M059J (cell line): ENCODE measurements at places on chromosomes 7 and 10. TPM values are rescaled to one million over a fixed set of nuclear protein-coding genes. Genes with fewer than 3 reads are reported as not detected.

- no peak for DNase-seq
These were observed 87.5 kb upstream of the GJD4 start for GRCh38 chr10:35517431-35518181.

DNA sequence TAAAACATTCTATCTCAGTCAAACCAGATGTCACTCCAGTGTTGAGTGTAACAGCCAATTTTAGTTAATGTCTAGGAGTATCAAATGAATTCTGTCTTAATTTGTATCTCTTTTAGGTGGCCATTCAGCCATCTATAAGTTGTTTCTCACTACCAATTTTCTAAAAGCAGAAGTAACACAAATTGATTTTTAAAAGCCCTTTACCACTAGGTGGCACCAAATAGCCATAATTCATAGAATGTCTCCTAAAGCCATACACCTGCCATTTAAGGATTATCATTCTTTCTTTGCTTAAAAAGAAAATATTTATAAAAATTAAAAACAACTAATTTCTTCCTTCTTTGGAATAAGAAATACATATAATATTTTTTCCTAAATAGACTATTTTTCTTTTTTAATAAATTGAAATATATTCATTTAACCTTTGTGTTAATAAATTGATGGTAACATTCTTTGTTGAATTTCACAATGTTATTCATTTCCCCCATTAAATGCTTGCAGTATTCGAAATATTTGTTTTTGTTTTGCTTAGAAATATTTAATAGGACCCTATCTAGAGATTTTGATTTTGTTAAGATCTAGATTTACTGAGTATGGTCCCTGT, 107.8 kb upstream of the PPP1R3A start:
- DNase-seq = peak; percentile 67

DNA sequence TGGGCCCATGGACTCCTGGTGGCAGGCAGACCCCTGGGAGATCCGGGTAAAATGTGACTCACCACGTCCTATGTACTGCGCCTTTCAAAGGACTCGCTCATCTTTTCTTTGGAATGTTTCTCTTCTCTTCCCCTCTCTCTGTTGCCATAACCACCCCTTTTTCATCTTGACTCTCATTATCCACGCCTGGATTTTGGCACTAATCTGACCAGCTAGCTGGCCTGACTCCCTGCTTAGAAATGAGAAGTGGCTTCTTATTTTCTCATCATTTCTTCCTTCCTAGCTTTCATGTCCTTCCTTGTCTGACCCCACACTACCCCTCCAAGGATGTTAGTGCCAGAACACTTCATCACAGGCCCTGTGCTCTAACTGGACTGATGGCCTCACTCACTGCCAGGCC, 98.0 kb upstream of the FAM171A1 start:
- DNase-seq = no peak

DNA sequence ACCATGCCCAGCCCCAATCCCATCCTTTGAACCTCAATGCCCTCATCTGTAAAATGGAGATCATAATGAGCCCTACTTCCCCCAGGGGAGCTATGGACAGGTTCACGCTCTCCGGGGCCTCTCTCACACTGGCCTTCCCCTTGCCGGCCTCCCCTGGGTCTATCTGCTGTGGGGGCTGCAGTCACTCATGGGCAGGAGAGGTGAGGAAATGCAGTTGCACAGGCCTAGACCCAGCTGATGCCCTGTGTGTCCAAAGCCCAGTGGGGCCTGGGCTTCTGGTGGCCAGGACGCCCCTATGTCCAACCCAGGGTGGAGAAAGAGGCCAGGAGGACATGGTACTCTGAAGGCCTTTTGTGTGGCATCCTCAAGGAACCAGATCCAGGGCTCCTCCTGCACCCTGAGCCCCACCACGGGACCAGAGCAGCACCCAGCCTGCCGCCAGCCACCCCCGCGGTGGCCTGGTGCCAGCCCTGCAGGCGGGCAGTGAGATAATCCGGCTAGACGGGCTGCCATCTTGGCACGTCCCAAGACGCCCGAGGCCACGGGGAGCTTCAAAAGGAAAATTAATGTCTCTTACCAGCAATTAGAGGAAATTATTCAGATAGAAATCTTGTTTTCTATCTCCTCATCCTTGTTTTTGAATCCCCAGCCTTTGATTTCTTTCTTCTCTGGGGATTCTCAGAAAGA, 39.0 kb downstream of the MYL10 start:
- no peak for DNase-seq

GRCh38 chr7:45720989-45721388, 146.8 kb downstream of the ADCY1 start:
- DNase-seq = no peak

- DNase-seq = no peak
These were observed 97.7 kb downstream of the RGS10 start for GRCh38 chr10:119444866-119445265.

DNA sequence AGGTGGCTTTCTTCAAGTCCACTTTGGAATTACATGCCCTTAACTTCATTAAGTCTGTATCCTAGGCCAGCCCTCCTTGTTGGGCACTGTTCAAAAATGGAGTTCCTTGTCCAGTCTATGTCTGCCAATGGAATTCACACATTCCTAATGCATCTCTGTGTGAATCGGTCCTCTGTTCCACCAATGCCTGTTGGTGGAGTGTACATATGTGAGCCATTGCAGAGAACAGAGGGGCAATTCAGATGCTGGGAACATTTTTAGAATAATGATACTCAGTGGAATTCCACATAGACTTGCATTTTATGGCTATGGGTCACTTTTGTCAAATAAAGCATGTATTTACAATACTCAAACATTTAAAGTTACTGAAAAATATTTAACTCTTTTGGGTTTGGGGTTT, 108.3 kb downstream of the COL28A1 start:
- DNase-seq = no peak

GRCh38 chr7:3289996-3290395, 11.1 kb upstream of the SDK1 start:
- peak; percentile 83 for DNase-seq

DNA sequence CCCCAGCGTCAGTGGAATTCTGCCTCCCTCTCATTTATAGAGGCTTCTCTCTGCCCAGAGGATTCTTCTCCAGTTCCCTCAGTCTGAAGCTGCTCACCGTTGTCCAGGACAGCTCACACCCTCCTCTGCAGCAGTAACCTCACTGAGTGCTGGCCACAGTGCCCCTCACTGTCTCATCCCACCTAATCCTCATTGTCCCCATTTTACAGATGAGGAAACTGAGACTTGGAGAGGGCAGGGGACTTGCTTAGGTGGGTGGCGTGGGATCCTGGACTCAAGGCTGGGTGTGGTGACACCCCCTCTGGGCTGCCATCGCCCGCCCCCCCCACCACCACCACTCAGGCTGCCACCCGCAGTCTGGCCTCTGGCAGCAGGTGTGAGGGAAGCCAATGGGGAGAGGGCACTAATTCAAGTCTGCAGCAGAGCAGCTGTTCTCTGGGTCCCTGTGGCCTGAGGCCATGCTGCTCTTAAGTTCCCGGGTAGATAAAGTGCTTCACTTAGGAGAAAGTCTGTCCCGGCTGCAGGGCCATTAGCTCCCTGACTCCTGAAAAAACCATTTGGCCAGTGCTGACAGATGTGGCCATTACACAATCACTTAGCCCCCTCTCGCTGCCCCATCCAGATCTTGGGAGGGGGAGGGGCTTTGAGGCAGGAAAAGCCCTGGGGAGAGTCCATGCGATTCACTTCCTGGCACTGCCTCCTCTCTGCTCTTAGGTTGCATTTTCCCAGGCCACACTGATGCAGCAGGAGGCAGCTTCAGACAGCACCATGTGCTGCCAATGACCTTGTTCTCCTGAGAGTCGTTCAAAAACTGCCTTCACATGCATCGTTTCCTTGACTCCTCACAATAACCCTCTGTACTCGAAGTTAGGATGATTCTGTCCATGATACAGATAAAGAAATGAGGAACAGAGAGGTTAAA, 36.3 kb downstream of the DRGX start:
- peak; percentile 23 for DNase-seq

DNA sequence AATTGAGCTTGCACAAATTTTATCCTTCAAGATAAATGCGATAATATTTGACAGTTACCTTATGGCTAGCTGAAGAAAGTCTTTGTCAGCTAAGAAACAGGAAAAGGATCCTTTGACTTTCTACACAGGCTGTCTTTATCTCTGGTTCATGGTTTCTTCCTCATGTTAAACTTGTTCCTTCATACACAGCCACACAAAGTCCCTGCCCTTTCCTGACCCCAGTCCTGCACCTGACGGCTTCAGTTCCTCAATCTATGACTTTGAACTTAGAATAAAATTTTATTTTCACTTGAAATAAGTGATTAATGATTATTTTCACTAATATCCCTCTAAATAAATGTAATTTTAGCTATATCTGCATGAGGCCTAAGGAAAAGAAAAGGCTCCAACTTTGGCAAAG, 77.8 kb upstream of the PRSS1 start:
- no peak for DNase-seq

Gene WNT8B
- total RNA-seq = not detected in 2 replicates

Gene FOXP2
- not detected in 2 replicates for total RNA-seq
